Muscle of arm (tissue), 14 donors: ENCODE measurements at places on chromosomes 1 and 21. TPM values are rescaled to one million over a fixed set of nuclear protein-coding genes. Genes with fewer than 3 reads are reported as not detected.

Gene PTGS2
- polyA plus RNA-seq: 5.1 TPM

Gene SWT1
- 7.0 TPM for polyA plus RNA-seq

Gene RPS27
- polyA plus RNA-seq: 3,189 TPM

- DNase-seq: peak; percentile 45
These were observed 117.7 kb downstream of the CTH start for GRCh38 chr1:70528590-70529333.

GRCh38 chr1:168373869-168374268 is 93.2 kb downstream of the TBX19 start:
- no peak for DNase-seq

Gene MFAP2
- 45.3 TPM for polyA plus RNA-seq

GRCh38 chr1:222653178-222653827 is 35.4 kb downstream of the MIA3 start:
- no peak for DNase-seq

GRCh38 chr21:26408511-26408910 is 164.6 kb downstream of the CYYR1 start:
- no peak for DNase-seq

DNA sequence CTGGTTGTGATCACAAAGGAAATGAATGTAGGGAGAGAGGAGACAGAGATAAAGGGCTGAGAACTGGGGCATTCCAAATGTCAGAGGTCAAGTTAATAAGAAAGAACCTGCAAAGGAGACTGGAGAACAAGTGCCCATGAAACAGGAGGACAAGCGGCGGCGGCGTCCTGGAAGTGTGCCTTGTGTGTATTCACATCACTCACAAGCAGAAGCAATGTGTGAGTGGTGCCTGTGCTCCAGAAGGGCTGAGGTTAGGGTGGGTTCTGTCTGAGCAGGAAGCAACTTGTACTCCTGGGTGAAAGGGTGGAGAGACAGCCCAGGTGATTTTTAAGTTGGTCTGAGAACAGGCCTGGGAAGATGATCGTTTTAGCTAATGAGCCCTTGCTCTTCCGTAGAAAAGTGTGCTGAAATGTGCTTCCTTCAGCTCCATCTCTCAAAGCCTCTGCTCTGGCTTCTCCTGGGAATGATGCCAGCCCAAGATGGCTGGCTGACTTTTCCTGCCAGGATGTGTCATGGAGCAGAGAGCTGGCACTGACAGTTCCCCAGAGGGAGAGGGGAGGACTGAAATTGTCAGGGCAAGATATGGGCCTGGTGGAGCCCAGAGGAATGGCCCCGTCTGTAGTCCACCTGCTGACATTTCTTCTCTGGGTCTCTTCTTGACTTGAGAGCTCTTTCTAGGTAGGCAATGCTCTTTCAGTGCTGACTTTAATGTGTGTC is 25.1 kb upstream of the PLEKHA6 start:
- no peak for DNase-seq

Gene TAL1
- 4.8 TPM for polyA plus RNA-seq

Gene KLHDC9
- not detected for polyA plus RNA-seq

- DNase-seq: no peak
These were observed 751.3 kb upstream of the NEGR1 start for GRCh38 chr1:73033640-73034039.

DNA sequence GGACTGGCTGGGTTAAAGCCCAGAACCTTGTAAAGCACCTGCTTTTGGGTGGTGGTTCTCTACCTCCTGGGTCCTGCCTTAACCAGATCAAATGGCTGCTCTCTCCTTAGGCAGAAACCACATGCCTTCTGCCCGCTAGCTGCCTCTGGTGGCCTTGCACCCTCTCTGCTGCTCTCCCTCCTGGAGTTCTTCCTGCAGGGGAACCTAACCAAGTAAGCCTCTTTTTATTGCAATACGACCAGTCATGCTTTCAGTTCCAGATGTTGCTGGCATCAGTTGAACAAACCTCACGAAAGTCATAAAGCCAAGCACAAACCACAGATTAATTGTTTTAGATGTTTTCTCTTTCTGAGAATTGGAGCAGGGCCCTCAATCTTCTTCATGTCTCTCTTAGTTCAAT is 118.9 kb downstream of the GDAP2 start:
- no peak for DNase-seq
